EH (cell line): ENCODE measurements at places on chromosomes 1 and 21.

- no peak for DNase-seq
Measured at GRCh38 chr1:172628401-172628800, 30.5 kb upstream of the FASLG start.

DNA sequence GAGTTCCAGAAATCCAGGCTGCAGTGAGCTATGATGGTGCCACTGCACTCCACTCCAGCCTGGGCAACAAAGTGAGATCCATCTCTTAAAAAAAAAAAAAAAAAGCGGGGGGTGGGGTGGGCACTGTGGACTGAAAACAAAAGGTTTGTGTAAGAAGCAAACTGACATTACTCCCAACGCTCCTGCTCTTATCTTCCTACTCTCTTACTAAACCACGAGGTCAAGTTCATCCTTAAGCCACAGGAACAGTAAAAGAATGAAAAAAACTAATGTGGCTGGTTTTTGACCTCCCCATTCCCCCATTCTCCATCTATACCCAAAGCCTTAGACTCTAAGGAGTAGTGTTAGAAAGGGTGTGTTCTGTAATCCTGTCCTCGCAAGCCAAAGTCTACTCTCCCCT lies 30.8 kb downstream of the TFAP2E start:
- DNase-seq, result peak; percentile 24

GRCh38 chr1:77348549-77348948 lies 66.7 kb downstream of the AK5 start:
- no peak for DNase-seq

- DNase-seq, result peak; percentile 32
Measured at GRCh38 chr1:159817276-159818041, 9.2 kb upstream of the SLAMF8 start.

GRCh38 chr1:104671684-104672353 lies 922.1 kb downstream of the AMY1C start:
- no peak for DNase-seq

GRCh38 chr1:155051777-155052398 lies 772 bp downstream of the ADAM15 start:
- DNase-seq, result peak; percentile 46

DNA sequence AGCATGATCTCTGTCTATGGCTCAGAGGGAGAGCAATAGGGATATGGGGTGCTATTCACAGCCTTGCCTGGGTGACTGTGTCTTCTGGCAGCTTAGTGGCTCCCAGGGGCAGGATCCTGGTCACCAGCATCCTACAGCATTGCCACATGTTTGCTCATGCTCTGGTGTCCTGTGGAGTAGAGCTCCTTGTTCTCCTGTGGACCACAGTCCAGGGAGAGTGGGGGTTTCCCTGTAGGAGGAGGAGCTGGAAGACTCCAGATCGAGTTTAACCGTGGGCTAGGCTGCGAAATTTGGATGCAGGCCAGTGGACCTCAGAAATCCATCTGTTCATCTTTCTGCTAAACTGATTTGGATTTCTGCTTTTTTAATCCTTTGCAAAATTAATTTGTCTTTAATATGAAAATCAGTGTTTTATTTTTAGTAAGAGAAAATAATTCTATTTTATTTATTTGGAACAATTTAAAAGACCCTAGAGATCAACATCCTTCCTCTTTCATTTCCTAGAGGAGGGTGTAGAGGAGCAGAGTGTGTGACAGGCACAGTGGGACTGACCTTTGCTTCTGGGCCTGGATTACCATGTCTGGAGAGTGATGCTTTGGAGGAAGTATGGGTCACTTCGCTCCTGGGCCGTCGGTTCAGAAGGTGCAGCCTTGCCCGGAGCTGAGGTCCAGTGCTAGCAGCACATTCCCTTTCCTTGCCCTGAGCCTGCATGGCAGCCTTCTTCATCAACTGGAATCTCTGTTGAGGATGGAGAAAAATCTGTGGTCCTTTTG lies 17.4 kb downstream of the ADARB1 start:
- DNase-seq, result peak; percentile 34

GRCh38 chr1:196377811-196378210 lies 230.4 kb downstream of the KCNT2 start:
- DNase-seq, result no peak

GRCh38 chr1:108955881-108956280 lies 7.4 kb downstream of the CLCC1 start:
- DNase-seq, result no peak

- DNase-seq, result no peak
Measured at GRCh38 chr1:82343381-82343780, 542.6 kb downstream of the ADGRL2 start.

- DNase-seq, result no peak
Measured at GRCh38 chr1:241666419-241666818, 14.3 kb downstream of the WDR64 start.

GRCh38 chr21:32554832-32555638 lies 30.3 kb downstream of the TCP10L start:
- DNase-seq, result peak; percentile 14

GRCh38 chr1:8205771-8206170 lies 112.1 kb upstream of the SLC45A1 start:
- DNase-seq, result no peak

DNA sequence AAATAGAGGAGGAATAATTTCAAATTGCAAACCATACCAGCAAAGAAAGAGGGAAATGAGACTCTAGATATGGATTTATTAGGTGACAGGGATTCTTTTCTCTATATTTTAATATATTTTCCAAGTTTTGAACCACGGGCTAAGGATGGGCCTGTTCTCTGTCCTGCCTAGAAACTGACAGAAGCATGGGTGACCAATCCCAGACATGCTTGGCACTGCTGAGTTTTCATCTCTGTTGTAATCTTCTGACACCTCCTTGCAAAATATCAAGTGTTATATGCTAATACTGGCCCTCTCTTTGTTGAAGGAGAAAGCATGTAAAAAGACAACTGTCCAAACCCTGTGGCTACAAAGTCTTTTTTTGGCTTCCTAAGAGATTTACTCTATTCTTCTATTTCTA lies 774 bp upstream of the ANGPTL7 start:
- no peak for DNase-seq

DNA sequence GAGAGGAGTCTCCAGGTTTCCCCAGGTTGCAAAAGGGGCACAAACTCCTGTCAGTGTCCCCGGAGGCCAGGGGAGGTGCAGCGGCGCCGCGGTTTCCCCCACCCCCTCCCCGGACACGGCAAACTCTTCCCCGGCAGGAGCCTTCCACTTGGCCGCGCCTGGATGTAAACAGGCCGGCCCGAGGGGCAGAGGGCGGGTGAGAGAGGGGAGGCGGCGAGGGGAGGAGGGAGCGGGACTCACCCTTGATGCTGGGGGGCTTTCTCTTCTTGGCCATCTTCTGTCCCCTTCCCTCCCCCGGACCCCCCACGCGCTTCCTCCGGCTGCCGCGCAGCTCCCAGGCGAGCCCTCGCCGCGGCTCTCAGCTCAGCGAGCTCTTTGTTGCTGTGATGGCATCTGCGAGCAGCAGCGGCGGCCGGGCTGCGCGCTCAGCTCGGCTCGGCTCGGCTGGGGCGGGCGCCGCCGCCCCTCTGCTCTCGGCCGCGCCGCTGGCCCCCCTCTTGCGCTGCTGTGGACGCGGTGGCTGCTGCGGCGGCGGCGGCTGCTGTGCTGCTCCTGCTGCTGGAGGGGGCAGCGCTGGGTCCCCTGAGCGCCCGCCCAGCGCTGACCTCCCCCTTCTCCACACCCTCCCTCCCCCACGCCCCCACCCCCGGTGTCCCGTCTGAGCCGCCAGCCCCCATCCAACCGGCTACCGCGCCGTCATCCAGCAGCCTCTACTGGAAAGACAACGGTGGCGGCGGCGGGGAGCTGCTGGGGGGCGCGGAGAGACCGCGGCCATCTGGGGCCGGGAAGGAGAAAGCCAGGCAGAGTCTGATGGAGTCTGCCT lies 4.9 kb upstream of the SLC44A5 start:
- peak; percentile 45 for DNase-seq

- DNase-seq, result no peak
Measured at GRCh38 chr1:8821084-8821483, 3.6 kb upstream of the RERE start.

GRCh38 chr1:220094016-220094911 lies at the start of gene IARS2:
Gene IARS2, plus strand, starts transcription at chr1:220094132. Its CDS starts 85 bp downstream, at chr1:220094217.
- peak; percentile 85 for DNase-seq

DNA sequence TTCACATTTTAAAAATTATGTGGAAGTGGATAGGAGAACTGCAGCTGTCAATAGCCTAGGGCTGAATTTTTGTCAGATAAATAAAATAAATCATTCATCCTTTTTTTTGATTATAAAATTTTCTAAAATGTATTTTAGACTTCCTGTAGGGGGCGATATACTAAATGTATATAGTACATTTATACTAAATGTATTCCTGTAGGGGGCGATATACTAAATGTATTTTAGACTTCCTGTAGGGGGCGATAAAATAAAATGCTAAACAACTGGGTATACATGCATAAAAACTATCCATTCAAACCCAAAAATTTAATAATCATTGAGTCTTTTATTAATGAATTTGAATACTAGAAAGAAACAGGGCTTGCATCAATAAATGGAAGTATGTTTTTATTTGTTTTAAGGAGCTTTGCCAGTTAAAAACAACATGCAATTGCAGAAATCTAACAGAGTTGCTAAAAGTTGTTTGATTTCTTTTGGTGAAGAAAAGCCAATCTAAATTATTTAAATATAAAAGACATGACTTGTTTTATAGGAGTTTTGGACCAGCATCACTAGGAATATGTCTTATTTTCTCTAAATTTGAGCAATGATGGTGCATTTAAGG lies 31.4 kb downstream of the CLCA1 start:
- peak; percentile 38 for DNase-seq

GRCh38 chr1:4674676-4675075 lies 20.3 kb downstream of the AJAP1 start:
- DNase-seq, result no peak

GRCh38 chr1:241637046-241637590 lies 3.1 kb downstream of the CHML start:
- peak; percentile 57 for DNase-seq
